Ecto neural progenitor cell (in vitro differentiated cells): ENCODE measurements at places on chromosomes 11 and 22.

- DNase-seq: no peak
Observed at GRCh38 chr11:43072096-43072495, 239.7 kb upstream of the API5 start.

- DNase-seq: no peak
Observed at GRCh38 chr11:13868710-13869397, 93.7 kb upstream of the SPON1 start.

DNA sequence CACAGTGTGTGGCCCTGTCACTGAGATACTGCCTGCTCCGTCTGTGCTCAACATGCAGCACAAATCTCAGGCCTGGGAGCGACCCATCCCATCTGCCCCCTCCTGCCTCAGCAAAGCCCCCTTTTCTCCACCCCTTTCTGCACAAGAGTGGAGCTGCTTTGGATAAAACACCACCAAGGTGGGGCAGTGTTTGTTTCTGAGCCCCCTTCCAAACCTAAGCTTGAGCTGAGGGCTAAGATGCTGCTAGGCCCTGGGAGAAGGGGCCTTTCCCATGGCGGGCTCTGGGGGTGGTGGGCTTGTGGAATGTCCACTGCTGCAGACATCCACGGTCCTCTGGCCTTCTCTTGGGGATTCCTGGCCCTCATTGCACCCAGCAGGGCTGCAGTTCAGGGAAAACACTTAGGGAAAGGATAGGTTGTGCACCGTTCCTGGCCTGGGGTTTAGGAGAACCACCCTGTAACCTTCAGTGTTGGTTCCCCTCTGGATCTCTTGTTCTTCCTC is 594.1 kb downstream of the TBC1D22A start:
- DNase-seq: peak; percentile 13

GRCh38 chr11:250740-251299 is 14.0 kb downstream of the PSMD13 start:
- peak; percentile 76 for DNase-seq

DNA sequence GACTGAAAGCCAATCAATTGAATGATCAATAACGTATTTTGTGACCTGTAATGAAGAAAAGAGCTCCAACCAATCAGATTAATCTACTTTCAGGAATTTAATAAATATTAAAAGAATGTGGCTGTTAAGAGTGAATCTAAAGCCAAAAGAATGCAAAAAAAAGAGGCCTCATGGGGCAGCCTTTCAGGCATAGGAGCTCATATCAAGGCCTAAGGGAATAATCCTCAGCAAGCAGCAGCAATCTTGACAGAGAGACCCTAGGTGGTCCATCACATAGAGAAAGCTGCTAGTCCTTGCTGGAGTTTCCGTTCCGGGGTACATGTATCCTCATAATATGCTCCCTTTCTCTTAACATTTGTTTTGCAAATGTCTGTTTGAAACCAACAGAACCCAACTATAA is 313.1 kb upstream of the PITPNB start:
- no peak for DNase-seq

DNA sequence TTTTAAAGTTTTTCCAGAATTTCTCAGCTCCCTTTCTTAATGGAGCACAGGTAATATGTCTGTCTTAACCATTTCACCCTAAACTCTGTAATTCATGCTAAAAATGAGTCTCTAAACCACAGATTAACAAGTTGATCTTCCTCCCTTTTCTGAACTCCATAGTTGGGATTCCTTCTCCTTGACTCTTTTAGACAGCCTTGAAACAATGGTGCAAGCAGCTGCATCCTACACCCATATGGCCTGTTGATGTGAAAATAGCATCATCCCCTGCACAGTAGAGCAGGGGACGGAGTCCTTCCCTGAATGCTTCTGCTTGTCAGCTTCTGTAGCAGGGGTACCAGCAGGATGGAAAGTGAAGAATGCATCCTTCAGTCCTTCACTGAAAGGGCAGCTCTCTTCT is 192.8 kb upstream of the SORL1-AS1 start:
- DNase-seq: no peak

DNA sequence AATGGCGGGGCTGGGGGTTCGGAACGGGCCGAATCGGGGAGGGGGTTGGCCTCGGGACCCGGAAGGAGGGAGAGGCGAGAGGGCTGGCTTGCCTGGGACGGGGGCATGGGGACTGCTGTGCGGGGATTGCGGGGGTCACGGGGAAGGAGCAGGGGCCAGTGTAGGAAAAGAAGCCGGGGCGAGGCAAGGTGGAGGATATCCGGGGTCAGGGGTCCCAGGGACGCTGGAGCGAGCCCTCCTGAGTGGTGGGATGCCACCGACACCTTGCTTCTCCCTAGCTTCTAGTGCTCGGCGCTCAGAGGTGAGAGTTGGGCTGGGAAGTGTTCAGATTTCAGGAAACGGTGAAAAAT is 426 bp upstream of the GDPD5 start:
- DNase-seq: no peak

DNA sequence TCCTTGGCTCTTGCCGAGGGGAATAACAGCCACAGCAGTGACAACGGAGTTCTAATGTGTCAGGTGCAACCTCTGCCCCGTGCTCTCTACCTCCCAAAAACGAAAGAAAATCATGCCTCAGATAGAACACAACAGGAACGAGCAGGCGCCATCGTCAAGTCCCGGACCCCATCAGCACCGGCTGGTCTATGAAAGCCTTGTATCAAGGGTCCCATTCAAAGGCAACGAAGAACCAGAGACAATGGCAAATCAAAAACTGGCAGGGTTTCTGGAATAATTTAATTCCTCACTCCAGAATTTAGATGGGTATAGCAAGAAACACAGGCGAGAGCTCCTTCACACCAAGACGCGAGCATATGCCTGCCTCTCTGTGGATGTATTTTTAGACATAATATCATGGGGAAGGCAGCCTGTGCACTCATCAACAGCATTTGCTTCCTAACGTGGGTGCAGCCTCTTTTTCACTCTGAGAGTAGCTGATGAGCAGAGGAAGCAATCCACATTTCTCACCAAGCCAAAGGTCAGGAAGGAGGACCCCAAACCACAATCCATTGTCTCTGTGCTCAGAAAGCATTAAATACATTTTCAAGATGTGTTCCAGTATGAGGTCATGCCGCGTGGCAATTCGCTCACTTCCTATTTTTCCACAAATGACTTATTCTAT is 193.4 kb upstream of the BLID start:
- no peak for DNase-seq

GRCh38 chr11:70663815-70664214 is 265.5 kb downstream of the CTTN start:
- no peak for DNase-seq

DNA sequence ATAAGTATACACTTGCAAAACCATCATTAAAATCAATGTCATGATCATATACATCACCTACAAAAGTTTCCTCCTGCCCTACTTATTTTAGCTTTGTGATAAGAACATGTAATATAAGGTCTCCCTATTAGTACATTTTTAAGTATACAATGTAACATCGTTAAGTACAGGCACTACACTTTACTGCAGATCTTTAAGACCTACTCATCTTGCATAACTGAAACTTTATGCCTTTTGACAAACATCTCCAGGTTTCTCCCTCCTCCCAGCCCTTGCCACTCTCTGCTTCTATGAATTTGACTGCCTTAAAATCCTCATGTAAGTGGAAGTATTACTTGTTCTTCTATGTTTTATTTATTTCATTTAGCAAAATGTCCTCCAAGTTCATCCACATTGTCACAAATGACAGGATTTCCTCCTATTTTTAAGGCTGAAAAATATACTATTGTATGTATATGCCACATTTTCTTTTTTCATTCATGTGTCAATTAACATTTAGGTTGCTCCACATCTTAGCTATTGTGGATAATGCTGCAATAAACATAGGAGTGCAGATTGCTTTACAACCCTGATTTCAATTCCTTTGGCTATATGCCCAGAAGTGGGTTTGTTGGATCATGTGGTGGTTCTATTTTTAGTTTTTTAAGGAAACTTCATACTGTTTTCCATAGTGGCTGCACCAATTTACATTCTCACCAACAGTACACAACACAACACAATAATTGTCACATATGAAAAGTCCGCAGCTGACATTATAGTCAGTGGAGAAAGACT is 471.1 kb upstream of the ANO3 start:
- no peak for DNase-seq

GRCh38 chr11:33863418-33864172 is 28.3 kb downstream of the LMO2 start:
- DNase-seq: no peak

GRCh38 chr22:38554281-38554680 is 15.7 kb downstream of the DMC1 start:
- DNase-seq: no peak

GRCh38 chr11:64339754-64340408 is at the start of gene CCDC88B:
TSS of gene CCDC88B (plus strand) at chr11:64340204. CDS start at chr11:64340267, 63 bp downstream.
- DNase-seq: no peak

DNA sequence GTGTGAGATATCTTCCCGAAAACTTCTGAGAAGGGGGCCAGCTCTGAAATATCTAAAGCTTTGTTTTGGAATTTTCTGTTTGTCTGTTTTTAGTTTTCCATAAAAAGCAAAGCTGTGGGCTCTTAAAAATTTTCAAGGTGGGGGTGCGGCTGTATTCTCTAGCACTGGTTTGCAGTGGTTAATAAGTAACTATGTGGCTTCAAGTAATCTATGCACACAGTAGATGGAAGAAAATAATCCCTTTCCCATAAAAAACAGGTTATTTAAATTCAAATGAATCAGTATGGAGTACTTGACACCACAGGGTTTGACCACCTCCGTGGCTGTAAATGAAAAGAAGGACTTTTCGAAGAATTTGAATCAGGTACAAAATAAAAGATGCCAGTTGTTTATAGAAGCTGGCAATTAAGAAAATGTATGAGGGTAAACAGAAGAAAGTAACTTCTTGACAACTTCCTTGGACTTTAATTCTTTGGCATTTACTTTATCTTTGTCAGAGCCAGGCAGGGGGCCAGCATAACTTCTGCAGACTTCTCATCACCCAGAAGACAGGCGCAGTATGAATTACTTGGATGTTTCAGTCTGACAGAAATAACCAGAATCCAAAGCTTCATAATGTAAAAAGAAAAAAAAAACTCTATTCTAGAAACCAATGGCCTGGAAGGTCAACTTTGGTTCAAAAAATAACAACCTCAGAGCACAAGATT is 981.0 kb downstream of the DLG2 start:
- no peak for DNase-seq

DNA sequence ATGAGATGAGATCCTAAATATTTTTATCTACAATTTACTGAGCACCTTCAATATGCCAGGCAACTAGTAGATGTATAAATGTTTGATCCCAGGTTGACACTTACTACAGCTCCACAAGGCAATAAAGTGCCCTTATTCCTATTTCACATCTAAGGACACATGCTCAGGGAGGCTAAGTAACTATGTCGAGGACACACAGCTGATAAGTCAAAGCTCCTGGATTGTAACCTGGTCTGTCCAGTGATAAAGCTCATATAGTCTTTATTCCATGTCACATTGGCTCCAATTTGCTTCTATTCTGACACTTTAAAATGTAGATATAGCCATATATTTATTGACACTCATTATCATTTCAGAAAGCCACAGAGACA is 93.8 kb upstream of the BMAL1 start:
- no peak for DNase-seq

DNA sequence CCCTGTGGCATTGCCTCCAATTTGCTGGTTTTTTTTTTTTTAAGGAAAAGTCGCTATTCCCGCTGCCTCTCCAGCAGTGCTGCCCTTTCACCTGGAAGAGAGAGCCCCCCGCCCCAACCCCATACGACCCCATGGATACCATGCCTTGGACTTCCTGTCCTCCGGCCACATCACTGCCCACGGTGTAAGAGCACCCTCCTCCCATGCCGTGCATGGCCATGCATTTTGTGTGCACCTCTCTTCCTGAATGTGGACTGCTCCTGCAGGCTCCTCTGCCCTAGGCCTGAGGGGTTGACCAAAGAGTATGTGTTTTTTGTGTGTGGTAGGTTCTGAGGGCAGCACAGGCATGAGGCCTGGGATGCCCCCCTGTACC is 65.6 kb upstream of the SPON1 start:
- DNase-seq: no peak

DNA sequence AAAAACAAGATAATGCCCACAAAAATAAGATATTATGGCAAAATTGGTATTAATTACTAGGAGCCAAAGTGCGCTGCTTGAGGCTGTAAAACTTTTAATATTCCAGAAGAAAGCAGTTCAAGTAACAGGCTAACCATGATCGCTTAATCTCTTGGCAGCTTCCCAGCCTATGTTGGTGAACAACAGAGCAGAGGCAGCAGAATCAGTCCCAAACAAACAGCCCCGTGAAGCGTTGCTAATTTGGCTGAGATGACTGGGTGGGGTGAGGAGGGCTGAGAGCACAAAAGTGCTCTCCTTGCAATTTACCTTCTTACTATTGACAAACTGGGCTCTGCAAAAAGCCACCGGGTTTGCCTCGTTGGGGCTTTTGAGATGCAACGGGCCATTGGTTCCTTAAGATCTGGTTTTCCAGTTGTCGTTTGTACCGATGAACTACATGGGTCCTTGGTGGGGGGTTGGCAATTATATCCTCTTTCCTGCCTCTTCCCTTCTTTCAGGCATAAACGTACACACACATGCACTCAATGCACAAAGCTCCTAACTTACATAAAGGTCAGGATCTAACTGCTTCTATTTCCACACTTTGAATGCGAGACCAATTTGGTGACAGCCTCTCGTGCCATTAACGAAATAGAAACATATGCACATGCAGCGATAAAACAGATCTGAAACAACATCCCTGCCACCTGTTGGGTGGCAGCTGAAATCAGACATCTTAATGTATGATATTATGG is 407.6 kb upstream of the CADM1 start:
- no peak for DNase-seq

- no peak for DNase-seq
Observed at GRCh38 chr11:69272831-69273485, 21.0 kb upstream of the MYEOV start.

GRCh38 chr22:50467341-50467740 is 7.5 kb downstream of the SBF1 start:
- DNase-seq: no peak

GRCh38 chr11:32809313-32809712 is 14.9 kb upstream of the CCDC73 start:
- DNase-seq: peak; percentile 81

GRCh38 chr11:83643115-83643514 is 356.9 kb upstream of the CCDC90B start:
- no peak for DNase-seq

GRCh38 chr11:118152552-118153471 is at the start of gene SCN4B:
TSS of gene SCN4B (minus strand) at chr11:118152823. CDS start at chr11:118152673, 150 bp downstream.
- peak; percentile 87 for DNase-seq

- no peak for DNase-seq
Observed at GRCh38 chr22:36702842-36703215, 723 bp downstream of the CACNG2 start.

- no peak for DNase-seq
Observed at GRCh38 chr11:128512474-128512996, 74.8 kb downstream of the ETS1 start.

- DNase-seq: peak; percentile 73
Observed at GRCh38 chr11:59053387-59053786, 32.7 kb upstream of the GLYATL1B start.

GRCh38 chr22:42919199-42919598 is 62.1 kb upstream of the ARFGAP3 start:
- no peak for DNase-seq

GRCh38 chr22:44404341-44405020 is 91.7 kb upstream of the SHISAL1 start:
- DNase-seq: no peak
